ENCODE measurements at places on chromosomes 11 and 22.

- peak; percentile 42 for DNase-seq
Observed at GRCh38 chr11:10454878-10455631, at the start of gene AMPD3. Gene AMPD3, plus strand, starts transcription at chr11:10455264. Its CDS starts 6,256 bp downstream, at chr11:10461520.

DNA sequence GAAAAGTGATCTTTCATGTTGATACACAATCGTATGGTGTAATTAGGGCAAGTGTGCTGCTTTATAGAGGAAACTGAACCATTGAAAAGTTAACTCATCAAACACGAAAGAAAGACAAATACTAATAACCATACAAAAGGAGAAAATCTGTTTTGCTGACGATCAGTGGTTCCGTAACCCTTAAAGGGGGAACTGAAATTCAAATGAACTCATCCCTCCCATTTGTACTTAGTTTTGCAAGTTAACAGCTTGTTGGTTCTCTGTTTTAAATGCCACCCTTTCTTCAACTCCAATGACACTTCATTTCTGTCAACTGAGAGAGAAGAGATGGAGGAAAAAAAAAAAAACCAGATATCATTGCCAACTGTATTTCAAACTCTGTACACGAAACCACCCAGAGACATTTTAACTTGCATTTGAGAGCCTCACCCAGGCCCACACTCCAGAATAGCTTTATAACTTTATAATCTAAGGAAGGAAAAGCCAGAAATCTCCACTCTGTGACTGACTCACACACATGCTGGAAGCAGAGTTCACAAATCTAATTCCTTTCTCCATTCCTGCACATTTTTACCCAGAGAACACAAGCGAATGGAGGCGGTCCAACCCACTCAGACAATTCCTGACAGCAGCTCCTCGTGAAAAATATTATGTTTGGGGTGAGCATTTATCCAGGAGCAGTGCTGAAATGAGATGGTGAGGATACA, 17.4 kb upstream of the CSNK2A3 start:
- DNase-seq: no peak

DNA sequence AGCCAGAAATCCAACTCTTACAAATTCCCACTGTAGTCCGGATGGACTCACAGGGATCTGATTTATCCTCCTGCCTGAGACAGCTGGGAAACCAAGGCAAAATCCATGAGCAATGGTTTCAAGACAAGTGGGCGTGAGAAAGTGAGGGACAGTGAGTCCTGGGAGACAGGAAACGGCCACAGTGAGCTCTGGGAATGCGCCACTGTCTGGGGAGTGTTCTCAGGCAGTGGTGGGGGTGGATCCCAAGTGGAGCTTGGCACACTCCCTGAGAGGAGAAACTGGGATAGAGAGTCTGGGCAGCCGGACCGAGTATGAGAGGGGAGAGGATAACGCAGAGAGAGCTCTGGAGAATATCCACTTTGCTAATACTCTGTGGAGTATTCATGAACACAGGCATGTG, 9.8 kb downstream of the IL17REL start:
- no peak for DNase-seq

- no peak for DNase-seq
Observed at GRCh38 chr11:69999721-70000120, 78.4 kb upstream of the ANO1 start.

DNA sequence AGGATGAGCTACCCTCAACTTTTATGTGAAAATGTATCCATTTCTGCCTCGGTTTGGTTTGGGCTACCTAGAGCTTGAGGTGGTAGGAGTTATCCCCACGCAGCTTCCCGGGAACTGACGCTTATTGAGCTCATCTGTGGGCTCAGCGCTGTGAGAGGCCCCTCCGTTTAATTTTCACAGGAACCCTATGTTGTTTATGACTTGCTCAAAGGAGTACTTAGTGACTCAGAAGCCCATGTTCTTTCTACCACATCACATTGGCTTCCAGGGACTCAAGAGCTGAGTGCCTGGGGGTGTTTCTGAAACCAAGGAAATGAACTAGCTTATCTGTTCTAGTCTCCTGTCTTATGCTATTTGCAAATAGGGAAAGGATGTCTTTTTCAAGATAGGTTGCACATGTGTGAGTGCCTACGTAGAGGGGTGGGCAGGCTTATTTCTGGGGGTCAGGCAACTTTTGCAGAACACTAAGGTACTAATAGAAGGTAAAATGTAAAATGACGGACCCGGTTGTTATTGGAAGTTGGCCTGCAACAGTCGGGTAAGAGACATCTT, 40.5 kb downstream of the MICAL2 start:
- DNase-seq: no peak

DNA sequence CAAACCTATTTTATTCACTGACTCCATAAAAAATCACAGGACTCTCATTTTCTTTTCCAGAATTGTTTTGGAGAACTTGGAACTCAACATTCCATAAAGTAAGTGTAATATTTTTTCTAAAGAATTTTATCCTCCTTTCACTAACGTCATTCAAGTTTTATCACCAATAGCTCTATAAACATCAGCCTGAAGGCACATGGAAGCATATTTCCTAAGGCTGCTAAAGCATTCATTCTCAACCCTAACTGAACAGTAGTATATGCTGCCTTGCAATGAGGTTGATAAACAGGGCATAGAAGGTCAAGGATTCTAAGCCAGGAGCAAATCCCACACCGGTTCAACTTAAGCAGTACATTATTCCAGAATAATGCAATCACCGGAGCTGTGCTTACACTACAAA, 273.9 kb downstream of the RAB38 start:
- no peak for DNase-seq

DNA sequence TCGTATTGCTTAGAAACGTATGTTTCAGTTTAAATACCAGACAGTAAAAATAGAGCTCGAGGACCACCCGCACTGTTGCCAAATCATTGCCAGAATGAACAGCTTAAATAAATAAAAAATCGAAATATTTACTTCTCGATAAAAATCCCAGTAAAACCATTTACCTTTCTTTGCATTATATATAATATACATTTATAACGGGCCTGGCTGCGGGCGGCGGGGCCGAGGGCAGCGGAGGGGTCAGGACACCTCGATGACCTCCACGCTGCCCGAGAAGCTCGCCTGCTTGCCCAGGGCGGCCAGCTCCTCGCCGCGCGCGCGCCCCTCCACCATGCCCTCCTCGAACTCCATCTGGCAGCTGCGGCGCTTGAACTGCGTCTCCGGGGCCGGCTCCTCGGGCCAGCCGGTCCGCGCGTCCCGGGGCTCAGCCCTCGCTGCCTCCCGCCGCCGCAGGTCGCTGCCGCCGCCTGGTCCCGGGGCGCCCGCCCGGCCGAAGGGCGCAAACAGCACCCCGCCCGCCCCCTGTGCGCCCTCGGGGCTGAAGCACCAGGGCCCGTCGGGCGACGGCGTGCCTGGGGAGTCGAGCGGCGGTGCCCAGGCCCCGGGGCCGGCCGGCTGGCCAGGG, 15.7 kb downstream of the DUSP8 start:
- DNase-seq: no peak

GRCh38 chr11:75786101-75786736, 17.6 kb downstream of the DGAT2 start:
- no peak for DNase-seq

DNA sequence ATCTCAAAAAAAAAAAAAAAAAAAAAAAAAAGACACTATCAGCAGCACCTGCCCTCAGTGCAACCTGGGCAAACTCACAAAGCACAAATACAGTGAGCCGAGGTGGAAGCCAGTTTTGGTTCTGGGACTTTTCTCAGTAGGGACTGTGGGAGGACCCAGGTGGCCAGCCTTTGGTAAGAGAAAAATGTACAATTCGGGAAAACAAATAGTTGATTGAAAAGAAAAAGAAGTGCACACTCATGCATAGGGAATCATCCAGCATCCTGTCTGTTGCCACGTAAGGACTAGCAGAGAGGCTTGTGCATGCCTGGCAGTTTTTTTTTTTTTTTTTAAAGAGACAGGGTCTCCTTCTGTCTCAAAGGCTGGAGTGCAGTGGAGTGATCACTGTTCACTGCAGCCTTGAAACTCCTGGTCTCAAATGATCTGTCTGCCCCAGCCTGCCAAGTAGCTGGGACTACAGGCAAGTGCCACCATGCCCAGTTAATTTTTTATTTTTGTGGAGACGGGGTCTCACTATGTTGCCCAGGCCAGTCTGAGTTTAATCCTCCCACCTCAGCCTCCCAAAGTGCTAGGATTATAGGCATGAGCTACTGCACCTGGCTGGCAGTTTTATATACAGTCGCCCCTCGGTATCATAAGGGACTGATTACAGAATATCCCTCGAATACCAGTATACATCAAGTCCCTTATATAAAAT, 36.7 kb downstream of the TPST2 start:
- no peak for DNase-seq

DNA sequence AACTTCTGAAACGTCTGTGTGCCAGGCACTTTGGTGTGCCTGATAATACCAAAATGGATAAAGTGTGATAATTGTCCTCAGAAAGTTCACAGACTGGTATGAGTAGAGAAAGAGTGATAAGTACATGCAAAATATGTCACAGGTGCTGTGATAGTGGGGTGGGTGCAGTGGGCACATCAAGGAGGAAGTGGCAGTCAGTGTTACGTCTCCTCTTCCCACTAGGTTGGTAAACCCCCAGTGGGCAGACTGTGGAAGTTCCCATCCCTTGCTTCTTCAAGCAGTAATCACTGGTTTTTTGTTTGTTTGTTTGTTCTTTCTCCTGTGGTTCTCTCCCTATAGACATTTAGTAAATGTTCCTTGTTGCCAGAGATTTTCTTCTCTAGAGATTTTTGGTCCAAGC, 5.4 kb downstream of the RNF121 start:
- DNase-seq: peak; percentile 35

- DNase-seq: no peak
Observed at GRCh38 chr11:104124979-104125378, 39.0 kb downstream of the PDGFD start.

DNA sequence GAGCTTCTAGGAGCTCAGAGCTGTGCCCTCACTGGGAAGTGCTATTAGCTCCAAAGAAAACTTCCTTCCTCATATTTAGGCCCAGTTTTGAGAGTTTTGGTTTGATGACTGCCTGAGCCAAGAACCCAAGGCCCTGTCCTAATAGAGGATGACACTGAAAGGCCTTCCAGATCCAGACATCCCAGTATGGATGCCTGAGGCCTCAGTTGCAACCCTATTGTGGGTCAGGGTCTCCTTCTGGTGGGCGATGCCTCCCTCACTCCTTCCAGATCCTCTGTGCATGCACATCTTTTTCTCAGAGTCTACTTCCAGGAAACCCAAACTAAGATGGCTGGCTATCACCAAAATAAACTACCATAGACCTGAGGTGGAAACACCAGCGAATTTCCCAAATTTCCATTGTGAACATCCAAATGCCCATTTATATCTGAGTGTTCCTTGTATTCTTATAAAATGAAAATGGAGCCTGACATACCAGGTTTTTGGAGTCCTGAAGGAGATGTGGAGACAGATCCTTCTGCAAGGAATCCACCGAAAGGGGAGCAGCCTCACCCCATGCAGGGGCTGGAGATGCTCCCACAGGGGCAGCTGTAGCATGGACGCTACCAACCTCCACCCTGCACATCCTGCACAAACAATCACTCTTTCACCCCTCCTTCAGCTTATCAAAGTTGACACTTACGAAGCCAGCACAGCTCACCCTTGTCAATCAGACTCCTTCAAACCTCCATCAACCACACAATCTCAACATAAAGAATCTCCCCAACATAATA, 61.1 kb downstream of the GGTLC2 start:
- DNase-seq: no peak

DNA sequence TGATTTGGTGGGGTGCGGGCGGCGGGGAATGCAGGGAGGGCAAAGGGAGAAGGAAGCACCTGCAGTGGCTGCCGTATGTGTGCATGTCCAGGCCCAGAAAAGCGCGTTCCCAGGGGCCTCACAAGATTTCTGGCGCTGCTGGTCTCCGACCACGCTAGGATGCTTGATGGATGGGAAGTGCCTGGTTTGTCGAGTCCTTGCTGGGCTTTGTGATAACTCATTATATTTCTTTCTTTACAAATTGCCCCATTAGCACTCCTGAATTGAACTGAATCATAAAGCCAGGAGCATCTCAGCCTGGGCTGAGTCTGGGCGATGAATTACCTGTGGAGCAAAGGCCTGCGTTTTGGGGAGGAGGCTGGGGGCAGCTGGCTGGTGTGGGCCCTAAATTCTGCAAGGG, 69.2 kb upstream of the LMO1 start:
- DNase-seq: no peak

DNA sequence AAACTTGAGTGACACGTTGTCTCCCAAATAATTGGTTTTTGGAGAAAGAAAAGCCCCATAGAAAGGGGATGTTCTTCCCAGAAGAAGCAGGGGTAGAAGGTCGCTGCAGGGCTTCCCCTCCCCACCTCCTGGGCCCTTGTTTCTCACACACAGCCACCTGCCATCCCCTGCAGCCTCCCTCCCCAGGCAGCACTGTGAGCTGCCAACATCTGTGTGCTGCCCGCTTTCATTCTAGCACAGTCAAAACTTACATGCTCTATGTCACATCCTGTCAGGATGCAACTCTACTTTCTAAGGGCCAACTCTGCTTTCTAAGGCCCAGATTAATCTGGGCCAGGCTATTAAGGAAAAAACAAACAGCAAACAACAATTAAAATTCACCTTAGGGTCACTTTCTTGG, 309.4 kb upstream of the ZC3H12C start:
- peak; percentile 9 for DNase-seq

DNA sequence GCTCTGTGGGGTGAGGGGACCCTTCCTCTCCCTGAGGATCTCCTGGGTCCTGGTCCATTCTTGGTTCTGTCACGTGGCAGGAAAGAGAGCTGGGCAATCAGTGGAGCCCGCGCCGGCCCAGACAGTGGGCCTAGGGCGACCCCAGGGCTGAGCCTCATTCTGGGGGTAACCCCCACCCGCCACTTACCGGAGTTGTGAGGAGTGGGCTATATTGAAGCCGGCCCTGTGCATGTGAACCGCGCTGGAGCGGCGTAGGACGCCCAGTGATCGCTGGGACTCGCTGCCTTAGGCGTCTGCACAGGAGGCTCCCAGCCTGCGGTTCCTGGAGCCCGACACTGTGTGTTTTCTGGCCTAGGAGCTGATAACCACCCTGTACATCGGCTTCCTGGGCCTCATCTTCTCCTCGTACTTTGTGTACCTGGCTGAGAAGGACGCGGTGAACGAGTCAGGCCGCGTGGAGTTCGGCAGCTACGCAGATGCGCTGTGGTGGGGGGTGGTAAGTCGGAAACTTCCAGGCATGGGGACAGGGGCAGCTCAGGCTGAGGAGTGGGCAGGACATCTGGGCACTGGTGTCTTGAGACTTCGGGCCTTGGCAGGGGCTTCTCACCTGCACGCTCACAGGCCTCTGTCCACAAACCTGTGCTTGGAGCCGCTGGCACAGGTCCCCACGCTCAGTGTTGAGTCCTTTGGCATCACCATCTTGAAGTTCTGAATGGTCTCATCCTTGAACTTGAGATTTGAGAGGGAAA, 127.1 kb downstream of the KCNQ1OT1 start:
- DNase-seq: no peak

- DNase-seq: no peak
Observed at GRCh38 chr11:8298801-8299786, 35.4 kb upstream of the LMO1 start.
